ENCODE measurements at places on chromosomes 2 and 18.

GRCh38 chr2:12502759-12503158 lies 214.0 kb upstream of the TRIB2 start:
- DNase-seq = peak; percentile 48

DNA sequence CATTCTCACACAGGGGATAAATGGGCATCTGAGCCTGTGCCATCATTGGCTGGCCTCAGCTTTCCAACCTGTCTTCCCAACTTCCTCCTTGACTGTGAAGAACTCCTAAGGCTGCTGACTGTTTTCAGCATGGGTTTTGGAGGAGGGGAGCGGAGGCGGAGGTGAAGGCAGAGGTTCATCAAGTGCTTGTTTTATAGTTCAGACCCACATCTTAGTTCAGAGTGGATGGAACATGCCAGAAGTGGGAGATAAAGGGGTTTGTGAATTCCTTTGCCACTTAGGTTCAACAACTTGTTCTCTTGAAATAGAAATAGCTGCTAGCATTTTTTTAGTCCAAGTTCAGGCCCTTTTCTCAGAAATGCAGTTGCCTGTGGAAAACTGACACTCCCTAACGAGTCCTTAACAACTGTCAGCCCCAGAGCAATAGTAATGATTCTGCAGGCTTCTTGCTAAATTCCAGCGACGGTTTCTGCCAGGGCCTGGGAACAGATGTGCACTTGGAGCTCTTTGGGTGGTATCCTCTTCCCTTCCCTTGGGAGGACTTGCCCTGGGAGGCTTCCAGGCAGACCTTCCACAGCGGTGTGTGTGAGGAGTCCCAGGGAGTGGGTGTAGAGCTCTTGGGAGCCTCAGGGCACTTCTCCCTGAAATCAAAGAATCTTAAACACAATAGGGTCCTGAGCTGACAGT lies 30.1 kb upstream of the ITGA6 start:
- no peak for DNase-seq

DNA sequence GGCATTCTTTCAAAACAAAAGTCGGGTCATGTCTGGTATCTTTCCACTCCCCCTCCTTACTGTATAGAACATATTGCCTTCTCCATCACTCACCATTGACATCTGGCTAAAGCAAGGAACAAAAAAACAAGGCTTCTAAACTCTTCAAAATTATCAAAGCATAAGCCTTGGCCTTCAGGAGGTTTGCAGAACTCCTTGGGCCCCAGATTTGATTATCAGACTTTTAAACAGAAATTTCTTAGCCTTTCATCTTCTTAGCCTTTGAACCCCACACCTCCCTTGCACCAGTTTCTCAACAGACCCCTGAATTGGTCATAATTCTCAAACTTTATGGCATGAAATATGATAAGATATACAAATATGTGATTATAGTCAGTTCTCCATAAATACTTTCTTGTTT lies 59.8 kb upstream of the XDH start:
- DNase-seq = no peak

GRCh38 chr18:57941841-57942489 lies 102.1 kb upstream of the NEDD4L start:
- DNase-seq = no peak

DNA sequence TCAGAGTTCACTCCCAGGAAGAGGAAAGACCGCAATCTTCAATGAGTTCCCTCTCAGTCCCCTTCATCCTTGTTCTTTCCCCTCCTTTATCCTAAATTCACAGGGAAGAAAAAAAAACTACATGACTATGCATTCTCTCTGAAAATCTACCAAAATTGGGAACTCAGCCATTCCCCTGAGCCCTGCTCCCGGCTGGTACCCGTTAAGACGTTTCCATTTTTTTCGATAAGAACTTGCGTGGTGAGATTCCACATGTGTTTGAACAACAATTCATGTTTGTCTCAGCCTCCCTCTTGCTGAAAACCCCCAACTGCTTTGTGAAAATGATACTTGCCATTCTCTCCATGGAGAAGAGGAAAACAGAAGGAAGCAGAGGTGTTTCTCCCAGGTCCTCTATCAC lies 318.7 kb upstream of the ID2 start:
- DNase-seq = no peak

DNA sequence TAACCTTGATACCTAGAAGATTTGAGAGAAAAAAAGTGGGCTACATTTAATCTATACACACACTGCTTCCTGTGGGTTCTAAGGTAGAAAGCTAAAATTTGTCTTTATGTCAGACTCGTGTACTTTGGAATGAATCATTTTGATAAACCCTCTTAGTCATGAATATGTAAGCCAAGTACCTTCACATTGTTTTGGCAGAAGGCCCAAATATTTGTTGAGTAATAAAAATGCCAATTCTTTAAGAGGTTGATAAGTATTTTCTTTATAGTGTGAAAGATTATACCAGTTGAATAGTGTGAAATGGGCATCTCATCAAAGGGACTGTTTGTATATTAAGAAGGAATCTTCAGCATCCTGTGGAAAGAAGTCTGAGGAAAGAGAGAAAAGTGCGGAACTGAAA lies 1464.7 kb upstream of the ZEB2 start:
- no peak for DNase-seq

- DNase-seq = no peak
Observed at GRCh38 chr2:62141142-62141740, 54.7 kb upstream of the B3GNT2 start.

All from activated T-cell treated with anti-CD3 and anti-CD28 coated beads for 48 hours (primary cell).